ENCODE measurements at places on chromosomes 2 and 18. TPM values are rescaled to one million over a fixed set of nuclear protein-coding genes. Genes with fewer than 3 reads are reported as not detected.
A peak's percentile ranks its signal among the peaks of the same experiment; 100 is the strongest.

- no peak for DNase-seq
These were observed 34.3 kb downstream of the GPC1 start for GRCh38 chr2:240469740-240470139.

DNA sequence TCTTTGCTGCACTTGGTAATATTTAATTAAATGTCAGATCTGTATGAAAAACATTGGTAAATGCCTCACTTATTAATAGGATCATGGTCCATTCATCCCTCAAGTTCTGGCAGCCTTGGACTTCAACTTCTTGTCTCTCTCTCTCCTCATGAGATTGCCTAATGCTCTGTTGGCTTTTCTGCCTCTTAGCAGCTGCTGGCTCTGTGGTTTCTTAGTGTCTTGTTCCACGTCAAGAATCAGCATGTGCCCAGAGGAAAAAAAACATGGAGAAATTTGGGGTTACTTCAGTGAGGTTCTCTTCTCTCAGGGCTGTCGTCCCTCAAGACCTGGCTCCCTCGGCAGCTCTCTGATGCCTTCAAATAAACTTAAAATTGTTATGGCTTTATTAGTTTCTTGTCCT lies 75.4 kb downstream of the TAF4B start:
- no peak for DNase-seq

GRCh38 chr2:159410276-159410675 lies 123.8 kb upstream of the WDSUB1 start:
- no peak for DNase-seq

DNA sequence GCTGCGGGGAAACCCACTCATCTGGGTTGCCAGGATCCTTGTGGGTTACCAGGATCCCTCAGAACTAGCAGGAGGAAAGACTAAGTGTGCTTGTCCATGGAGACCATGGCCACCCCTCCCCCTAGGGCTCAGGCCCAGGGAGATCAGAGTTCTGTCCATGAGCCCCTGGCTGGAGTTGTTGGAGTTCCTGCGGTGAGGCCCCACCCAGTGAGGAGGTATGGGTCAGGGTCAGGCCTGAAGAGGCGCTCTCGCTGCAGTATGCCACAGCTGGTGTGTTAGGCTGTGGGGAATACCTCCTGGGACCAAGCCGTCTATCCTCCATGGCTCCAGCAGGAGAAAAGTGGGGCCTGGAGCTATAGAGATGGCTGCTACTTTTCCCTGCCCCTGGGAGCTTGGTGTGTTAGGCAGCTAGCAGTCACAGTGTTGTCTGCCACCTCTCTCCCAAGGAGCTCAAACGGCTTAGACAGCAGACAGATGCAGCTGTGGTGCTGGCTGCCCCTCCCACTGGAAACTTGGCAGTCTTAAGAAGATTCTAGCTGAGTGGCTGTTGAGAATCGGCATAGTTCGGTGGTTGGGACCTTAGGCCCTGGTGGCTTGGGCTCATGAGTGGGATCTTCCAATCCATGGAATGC lies 240.3 kb upstream of the CELF4 start:
- DNase-seq = peak; percentile 51

DNA sequence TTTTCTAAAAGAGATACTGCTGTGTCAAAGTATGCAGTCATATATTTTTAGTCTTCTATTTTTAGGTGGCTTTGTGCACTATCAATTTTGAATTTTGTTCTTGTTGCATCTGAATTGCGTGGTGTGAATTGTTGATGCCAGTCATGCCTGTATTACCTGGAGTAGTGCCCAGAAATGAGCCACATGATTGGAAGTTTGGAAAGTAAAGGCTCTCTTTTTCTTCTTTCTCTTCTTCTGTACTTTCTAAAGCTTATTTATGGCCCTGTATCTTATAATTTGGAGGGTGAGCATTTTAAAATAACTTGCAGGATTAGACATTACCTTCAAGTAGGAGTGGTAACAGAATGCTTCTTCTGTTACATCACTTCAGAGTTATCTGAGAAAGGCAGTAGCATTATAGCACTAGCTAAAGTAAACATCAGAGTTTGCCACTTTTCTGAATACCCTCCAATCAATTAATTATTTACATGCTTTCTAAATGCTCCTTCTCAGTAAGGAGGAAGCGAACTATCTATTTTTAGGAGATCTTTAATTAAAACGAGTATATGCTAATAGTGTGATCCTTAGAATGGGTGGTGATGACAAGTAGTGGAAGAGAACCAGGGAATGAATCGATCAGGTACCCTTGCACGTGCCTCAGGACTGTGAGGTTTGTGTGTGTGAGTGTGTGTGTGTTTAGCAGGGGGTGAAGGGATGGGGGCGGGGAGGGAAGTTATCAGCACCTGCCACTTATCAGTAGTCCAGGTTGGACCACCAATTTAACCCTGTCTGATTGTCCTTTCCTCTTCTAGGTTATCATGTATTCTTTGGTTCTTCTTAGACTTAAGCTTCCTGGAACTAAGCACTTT lies 112.5 kb downstream of the MAP3K20 start:
- DNase-seq = no peak

GRCh38 chr2:120307482-120307881 lies 38.5 kb upstream of the INHBB start:
- no peak for DNase-seq

DNA sequence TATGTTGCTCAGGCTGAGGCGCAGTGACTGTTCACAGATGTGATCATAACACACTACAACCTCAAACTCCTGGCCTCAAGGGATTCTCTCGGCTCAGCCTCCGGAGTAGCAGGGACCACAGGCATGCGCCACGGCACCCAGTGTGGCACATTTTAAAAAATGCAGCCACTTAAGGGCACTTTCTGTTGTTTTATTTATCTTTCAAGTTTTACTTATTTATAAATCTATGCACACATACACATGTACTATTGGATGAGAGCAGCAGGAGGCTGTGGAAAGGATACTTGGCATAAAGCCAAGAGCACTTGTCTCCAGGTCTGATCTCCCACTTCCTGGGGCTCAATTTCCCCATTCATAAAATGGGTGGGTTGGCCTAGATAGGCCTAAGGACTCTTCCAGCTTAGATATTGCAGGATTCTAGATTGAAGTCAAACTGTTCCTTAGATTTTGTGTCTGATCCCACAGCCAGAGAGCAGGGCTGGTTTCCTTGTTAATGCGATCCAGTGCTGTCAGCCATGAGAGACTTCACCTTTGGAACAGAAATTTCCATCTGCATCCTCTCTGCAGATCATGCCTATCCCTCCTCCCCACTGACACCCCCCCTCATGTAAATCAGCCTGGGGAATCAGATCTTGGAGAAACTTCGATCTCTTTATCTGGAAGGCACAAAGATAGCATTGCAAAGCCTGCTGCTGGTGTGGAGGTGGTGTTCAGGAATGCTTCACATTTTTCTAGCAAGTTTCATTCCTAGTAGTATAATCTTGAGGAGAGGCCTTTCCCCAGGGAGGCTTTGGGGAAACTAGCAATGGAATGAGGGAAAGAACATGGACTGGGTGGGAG lies 24.7 kb downstream of the PCBP1 start:
- DNase-seq = peak; percentile 61

DNA sequence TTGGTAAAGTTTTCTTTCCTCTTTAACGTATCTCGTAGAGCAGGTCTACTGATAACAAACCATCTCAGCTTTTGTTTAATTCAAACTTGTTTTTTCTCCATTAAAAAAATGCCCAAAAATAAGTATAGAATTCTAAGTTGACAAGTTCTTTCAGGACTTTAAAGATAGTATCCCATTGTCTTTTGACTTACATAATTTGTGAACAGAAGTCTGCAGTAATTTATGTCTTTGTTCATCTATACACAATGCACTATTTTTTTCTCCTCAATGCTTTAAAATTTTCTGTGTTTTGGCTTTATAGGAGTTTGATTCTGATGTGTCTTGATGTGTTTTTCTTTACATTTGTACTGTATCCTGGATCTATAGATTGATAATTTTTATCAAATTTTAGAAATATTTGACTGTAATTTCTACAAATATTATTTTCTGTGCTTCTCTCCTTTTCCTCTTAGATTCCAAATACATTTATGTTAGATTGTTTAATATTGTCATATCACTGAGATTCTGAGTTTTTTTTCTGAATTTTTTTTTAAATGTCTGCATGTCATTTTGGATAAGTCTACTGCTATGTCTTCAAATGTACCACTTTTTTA lies 143.3 kb downstream of the FTCDNL1 start:
- DNase-seq = no peak

DNA sequence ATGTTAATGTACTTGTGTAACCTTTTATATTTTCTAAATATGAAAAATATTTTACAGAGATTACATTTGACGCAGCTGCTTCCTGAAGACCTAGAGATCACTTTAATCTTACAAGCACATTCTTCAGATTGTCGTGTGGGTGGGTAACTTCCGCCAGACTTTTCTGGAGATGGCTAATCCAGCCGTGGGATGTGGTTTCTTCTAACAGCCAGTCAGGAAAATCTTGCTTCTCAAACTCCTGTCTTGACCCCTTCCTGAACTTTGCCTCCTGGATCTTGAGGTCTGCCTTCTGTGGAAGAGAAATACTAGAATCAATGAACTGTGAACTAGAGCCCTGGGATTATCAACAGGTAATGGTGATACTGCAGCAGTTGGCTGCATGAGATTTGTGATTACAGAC lies 401.6 kb upstream of the TNP1 start:
- DNase-seq = no peak

- DNase-seq = no peak
These were observed 34.0 kb downstream of the LOXHD1 start for GRCh38 chr18:46622999-46623398.

Gene SKOR2
- not detected for total RNA-seq

Gene G6PC2
- not detected for total RNA-seq

Gene SERPINB10
- total RNA-seq = not detected

Gene ERBB4
- 166 TPM for total RNA-seq

Gene NAT8
- total RNA-seq = not detected

Gene CDK5R2
- total RNA-seq = 1.3 TPM
